Fibroblast of villous mesenchyme (primary cell): ENCODE measurements at places on chromosomes 2 and 18. TPM values are rescaled to one million over a fixed set of nuclear protein-coding genes. Genes with fewer than 3 reads are reported as not detected.
A peak's percentile ranks its signal among the peaks of the same experiment; 100 is the strongest.

SFT2D3 gene
- 4.7 and 5.8 TPM in 2 replicates for total RNA-seq

C2orf66 gene
- under 0.01 TPM in 1 of 2 replicates, not detected in the other for total RNA-seq

KIF3C gene
- 9.9 and 12.2 TPM in 2 replicates for total RNA-seq

HS6ST1 gene
- 17.1 and 19.9 TPM in 2 replicates for total RNA-seq

TRIM43 gene
- total RNA-seq = under 0.01 TPM in 1 of 2 replicates, not detected in the other

LYG1 gene
- total RNA-seq = 0.32 and 0.43 TPM in 2 replicates

C2orf72 gene
- total RNA-seq = not detected in 2 replicates

OSBPL6 gene
- 3.9 and 6.5 TPM in 2 replicates for total RNA-seq

PPM1B gene
- 20.6 and 25.9 TPM in 2 replicates for total RNA-seq

SERPINB4 gene
- total RNA-seq = not detected in 2 replicates

STON1 gene
- 15.5 and 25.0 TPM in 2 replicates for total RNA-seq

SLC9A4 gene
- under 0.01 TPM in 1 of 2 replicates, not detected in the other for total RNA-seq

ADCYAP1 gene
- total RNA-seq = not detected in 2 replicates

- no peak for DNase-seq
Measured at GRCh38 chr2:152343426-152343825, 8.5 kb downstream of the FMNL2 start.

GRCh38 chr2:236743921-236744280 lies 174.3 kb downstream of the ACKR3 start:
- DNase-seq = no peak

DNA sequence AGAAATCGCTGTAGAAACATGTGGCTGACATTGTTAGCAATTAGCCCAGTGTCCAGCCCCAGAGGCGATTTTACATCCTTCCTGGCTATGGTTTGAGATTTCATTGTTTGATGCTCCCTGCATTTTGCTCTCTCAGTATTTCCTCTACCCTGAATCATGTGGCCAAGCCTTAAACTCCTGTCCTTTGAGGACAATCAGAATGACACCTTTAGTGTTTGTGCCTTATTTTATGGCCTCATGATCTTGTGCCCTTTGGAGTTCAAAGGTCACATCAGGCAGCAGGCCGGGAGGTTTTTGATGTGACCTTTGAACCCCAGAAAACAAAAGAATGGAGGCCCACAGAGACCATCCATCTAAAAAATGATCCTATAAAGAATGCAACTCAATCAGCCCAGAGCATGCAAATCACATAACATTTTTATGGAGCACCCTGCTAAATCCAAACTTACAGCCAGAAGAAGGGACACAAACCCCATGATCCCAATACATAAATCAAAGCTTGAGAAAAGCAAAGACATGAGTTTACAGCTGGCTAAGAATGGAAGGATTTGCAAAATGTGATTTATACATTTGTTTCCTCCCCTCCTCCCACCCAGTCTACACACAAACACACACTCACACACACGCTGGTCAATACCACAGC lies 52.5 kb downstream of the FECH start:
- no peak for DNase-seq

DNA sequence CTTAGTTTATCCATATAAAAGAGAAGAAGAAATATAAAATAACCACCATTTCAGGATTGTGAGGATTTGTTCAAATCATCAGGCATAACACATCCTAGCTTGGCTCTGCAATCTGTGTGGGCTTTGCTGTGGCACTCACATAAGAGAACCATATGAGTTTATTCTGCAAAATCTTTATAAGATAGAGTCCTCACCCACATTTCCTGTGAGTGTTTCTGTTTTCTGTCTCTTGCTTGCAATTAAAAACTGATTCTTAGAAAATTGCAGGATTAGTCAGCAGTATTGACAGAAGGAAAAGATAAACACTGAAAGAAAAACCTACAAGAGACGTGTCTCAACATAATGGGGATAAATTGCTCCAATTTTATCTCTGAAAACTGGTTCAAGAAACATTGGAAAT lies 258.5 kb downstream of the RND3 start:
- DNase-seq = peak; percentile 77

- DNase-seq = no peak
Measured at GRCh38 chr2:163123526-163123925, 285.0 kb upstream of the KCNH7 start.

- peak; percentile 87 for DNase-seq
Measured at GRCh38 chr18:35458677-35459441, 38.9 kb downstream of the INO80C start.

GRCh38 chr2:192953116-192953515 lies 758.4 kb upstream of the TMEFF2 start:
- DNase-seq = no peak

DNA sequence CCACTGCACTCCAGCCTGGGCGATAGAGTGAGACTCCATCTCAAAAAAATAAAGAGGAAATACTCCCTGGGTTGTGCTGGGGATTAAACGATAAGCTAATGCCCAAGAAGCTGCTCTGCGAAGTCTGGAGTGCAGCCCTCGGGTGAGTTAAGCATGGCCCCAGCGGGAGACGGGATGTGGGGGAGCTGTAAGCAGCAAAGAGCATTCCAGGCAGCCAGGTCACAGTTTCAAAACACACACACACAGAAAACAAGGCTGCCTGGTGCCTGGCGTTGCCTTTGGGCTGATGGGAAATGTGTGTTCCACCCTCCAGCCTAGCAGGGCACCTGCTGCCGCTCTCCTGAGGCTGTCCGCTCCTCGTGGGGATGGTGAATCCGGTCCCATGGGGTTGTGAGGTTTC lies 24.1 kb downstream of the ODC1 start:
- peak; percentile 86 for DNase-seq

DNA sequence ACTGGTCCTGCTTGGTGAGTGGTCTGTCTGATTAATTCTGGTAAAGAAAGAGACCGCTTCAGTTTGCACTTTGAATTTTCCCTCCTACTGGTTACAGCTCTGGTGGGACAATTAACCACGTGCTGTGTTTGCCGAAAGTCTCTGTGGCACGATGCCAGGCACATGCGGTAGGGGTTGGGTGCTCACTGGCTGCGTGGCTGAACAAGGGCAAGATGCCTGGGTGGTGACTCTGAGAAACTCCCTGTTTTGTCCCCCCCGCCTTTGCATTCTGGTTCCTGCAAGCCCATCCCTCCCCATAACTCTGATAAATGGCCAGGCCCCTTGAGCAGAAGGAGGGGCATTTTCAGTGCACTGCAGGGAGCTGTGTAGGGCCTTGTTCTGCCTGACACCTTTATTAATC lies 206.1 kb downstream of the TFCP2L1 start:
- no peak for DNase-seq

GRCh38 chr2:131023758-131024157 lies 69.5 kb downstream of the FAM168B start:
- no peak for DNase-seq

DNA sequence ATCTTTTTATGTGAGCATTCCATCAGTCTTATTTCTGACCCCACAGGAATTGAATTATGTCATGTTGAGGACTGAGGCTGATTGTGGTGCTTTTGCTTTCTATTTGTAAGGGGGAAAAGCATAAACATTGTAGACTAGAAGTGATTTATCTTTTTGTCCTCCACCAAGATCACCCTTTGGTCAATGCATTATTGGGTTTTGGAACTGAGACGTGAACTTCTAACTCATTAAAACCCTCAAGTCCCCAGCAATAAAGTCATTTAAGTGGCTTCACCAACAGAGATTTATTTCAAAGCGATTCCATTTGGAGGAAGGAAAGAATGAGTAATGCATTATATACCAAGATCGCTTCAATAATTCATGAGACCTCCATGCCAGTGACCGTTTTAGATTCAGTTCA lies 75.5 kb upstream of the TXNDC2 start:
- peak; percentile 60 for DNase-seq

GRCh38 chr2:128595763-128596395 lies 277.2 kb upstream of the HS6ST1 start:
- no peak for DNase-seq

DNA sequence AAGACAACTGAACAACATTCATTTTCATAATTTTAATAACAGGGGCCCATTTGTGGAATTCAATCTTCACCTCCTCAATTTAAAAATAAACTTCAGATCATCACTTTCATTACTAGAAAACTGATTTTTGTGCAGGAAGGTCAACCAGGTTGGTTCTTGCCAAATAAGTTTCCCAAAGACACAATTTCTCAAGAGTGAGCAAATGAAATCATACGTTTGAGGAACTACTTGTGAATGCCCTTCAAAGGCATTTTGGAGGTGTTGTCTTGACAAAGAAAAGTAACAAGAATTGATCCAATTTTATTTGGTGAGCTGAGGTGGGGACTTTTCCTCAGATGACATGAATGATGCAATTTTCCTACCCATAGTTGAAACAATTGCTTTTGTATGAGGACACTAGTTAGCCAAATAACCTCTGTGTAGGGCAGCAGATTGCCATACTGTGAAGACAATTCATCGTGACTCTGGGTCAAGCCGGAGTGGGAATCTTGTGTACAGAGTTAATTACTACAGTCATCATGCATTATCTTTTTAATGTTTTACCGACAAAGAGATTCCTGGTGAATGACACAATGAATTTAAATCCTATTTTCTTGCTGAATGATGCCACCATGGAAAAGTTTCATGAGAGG lies 121.8 kb downstream of the TGFA start:
- DNase-seq = no peak

- DNase-seq = no peak
Measured at GRCh38 chr2:165305391-165306096, 66.3 kb downstream of the SCN2A start.

DNA sequence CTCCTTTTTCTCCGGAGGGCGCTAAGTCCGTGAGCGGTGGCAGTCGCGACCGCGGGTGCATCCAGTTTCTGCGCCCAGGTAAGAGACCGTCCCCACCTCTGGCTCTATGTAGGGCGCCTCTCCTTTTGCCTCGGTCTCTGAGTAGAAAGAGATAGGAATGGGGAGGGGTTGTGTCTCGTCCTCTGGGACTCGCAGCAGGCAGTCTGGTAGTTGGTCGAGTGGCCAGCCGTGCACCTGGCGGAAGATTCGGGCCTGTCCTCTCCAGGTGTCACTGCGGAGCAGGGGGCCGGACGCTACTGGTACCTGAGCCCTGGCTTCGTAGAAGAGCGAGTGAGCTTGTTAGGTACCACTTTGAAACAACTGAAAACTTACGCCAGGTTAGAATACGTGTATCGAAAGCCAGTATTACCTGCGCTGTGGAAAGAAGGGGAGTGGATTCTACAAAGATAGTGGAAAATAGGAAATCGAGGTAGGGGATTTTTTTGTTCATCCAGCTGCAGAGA lies 403 bp downstream of the MAP2 start:
- no peak for DNase-seq

DNA sequence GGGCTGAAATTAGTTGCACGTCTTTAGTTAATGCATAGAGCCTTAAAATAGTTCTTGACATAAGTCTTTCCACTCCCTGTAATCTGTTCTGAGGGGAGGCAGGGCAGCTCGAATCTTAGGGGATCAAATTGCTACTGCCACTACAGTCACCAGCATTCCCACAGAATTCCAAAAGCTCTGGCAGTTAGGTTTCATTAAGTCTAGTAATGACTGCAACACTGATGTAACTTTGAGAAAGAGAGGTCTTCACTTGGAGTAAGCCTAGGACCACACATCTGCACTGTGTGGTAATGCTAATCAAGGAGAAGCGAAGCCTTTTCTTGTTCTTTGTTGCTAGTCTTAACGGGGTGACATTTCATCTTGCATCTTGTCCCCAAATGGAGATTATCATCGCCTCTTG lies 19.3 kb upstream of the NCK2 start:
- DNase-seq = no peak

GRCh38 chr18:13241083-13241892 lies 22.7 kb downstream of the LDLRAD4 start:
- no peak for DNase-seq

DNA sequence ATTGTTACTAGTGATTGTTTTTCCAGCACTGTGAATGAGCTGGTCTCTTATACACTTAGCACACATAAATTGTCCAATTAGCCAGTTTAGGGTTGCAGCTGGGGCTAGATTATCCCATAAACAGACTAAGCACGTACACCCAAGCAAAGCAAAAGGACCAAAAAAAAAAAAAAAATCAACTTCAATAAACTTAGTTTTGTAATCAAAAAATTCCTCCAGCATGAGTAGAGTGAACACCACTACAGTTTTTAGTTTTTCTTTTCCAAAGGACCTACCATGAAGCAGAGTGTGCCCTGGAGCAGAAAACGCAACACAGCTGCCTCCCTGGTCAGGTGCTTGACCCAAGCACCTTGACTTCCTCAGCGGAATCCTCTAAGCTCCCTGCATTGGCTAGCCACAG lies 249.4 kb upstream of the SLC14A2 start:
- peak; percentile 55 for DNase-seq

DNA sequence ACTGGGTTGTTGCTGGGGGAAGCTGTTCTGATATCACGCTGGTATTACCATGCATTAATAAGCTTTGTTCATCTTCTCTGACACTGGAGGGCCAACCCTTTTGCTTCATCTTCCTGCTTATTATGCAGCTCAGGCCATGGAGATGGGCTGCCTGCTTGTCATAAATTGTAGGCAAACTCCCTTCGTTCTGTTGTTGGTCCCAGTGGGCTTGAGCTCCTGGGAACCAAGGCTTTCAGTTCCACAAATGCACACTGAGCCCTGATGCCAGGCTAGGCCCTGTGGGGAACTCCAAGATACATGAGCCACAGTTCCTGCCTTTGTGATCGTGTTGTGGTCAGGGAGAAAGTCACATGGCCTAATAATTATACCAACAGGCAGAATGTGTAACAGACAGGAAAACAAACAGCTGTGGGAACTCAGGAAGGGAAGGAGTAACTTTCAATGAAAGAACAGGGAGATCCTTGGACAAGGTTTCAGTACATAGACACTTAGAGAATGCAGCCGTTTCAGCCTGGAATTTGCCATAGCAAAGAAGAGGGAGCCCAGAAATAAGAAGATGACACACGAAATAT lies 49.0 kb upstream of the BCL2L11 start:
- peak; percentile 60 for DNase-seq

DNA sequence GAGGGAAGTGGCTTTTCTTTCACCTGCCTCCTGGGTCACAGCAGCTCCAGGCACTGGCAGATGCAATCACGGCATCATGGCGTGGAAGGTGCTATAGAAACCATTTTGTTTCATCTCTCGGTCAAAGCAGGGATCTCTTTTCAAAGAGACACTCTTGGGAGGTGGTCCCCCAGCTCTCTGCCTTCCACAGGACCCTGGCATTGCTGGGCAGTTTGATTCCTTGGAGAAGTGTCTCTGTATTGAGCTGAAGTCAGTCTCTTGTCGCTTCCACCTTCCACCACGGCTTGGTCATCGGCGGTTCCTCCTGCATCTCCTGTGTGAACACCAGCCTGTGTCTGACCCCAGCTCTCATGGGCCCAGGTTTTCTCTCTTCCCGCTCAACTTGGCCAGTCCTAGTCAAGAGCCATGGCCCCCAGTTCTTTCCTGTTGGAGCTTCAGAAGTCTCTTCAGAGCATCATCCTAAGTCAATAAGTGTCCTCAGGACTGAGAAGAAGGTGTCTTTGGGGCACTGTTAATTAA lies 42.3 kb upstream of the HDAC4 start:
- DNase-seq = no peak
